ENCODE measurements at places on chromosomes 2 and 18.

GRCh38 chr2:49053156-49053555 lies 101.2 kb downstream of the FSHR start:
- no peak for DNase-seq

- DNase-seq: no peak
Observed at GRCh38 chr2:64363848-64364247, 90.1 kb upstream of the LGALSL start.

GRCh38 chr2:189579585-189580186 lies 900 bp downstream of the SLC40A1 start:
- DNase-seq: no peak

DNA sequence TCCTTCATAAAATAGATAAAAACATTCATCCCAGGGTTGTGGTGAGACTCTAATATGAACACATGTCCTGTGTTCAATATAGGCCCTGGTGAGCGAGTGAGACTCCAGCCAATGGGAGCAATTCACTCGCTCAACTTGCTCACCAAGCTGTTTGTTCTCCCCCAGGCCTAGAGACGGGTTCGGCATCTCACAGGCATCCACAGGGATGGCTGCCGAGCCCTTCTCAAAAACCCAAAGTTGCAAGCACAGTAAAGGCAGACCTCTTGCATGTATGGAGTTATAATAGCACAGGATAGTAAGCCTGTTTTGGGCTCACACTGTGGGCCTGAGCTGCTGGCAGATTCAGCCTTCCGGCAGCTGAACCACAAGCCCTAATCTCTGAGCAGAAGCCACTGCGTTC lies 15.7 kb downstream of the PARD6G start:
- no peak for DNase-seq

- peak; percentile 85 for DNase-seq
Observed at GRCh38 chr2:218368621-218369153, 12.0 kb downstream of the CATIP start.

DNA sequence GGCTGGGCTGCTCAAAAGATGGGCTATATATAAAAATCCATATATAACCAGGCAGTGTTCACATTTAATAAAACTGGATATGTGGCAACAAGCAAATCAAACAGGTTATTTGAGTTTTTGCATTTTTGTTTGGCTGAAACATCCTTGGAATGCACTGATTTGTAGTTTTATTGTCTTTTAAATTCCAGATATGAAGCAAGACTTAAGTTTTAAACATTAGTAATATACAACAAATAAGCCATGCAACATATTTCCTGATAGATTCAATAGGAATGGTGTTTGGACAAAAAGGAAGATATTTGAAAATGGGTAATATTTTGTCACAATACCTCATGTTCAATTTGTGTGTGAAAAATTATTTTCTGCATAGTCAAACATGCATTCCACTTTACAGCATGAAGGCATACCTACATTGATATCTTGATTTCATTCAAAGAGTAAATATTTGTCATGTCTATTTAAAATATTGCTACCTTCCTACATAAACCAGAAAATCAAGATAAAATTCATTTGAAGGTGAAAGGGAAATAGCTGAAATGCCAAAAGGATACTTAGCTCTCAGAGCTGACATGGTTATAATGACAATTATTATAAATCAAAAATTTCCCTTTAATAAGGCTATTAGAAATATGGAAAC lies 132.3 kb upstream of the NETO1 start:
- no peak for DNase-seq

DNA sequence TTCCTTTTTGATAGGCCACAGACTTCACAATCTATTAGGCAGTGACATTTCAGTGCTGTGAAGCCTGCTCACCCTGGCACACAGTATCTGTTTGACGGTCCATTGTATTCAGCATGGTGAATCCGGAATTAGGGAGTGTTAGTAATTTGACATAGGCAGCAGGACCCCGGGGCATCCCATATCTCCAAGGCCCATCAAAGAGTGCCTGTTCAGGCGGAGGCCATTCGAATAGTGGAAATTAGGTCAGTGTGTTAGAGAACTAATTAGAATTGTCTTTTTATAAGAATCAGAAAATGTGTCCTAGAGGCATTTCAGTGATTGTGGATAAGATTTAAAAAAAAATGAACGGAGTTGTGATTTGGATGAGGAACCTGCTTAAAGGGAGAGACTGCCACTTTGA lies 818.8 kb upstream of the SOX11 start:
- DNase-seq: no peak

DNA sequence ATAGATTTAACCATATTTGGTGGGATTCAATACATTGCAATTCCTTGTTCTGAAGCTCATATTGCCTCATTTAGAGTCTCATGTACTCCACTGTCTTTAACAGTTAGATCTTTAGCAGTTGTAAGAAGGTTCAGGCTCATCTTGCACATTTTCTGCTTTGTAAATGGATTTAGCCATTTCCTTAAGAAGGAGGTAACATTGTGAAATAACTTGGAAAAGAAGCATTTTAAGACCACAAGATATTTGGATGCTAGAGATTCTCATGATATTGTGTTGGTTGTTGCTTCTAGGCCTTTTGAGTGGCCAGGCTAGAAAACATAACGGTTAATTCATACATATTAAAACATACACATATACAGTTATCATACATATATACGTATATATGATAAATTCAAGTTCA lies 445.8 kb upstream of the NXPH2 start:
- no peak for DNase-seq

- DNase-seq: peak; percentile 88
Observed at GRCh38 chr2:239035361-239035814, 187.5 kb downstream of the TWIST2 start.

- no peak for DNase-seq
Observed at GRCh38 chr2:205754924-205755321, 72.6 kb downstream of the NRP2 start.

DNA sequence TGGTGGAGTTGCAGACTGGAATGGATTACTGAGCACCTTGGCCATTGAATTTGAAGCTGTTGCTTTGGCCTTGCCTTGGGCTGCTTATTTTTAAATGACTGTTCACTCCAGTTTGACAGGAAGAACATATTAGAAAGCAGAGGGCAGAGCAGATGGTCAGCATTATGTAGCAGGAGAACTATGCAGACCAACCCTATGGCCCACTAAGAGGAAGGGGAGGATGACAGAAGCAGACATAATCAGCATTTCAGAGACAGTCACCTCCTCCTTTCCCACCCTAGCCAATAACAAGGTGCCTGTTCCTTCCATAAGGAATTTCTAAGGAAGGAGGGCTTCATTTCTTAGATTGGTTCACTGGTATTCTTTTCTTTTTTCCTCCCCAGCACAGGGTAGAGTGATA lies 2.4 kb downstream of the CHRNA1 start:
- no peak for DNase-seq

DNA sequence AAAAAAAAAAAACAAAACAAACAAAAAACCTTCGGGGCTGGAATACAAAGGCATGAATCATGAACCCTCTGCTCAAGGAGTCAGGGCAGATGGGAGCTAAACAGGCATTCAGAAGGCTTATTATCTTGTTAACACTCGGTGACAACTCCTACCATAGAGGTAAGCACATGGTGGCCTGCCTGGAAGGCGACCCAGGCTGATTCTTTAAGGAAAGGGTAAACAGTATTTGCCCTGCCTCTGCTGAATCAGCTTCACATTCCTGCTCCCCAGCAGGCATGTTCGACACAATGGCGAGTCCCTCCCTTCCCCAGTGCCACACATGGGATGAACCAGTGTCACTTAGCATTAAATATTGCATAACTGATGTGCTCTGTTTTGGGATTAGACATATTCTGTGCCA lies 191.9 kb downstream of the ARL4C start:
- DNase-seq: no peak

DNA sequence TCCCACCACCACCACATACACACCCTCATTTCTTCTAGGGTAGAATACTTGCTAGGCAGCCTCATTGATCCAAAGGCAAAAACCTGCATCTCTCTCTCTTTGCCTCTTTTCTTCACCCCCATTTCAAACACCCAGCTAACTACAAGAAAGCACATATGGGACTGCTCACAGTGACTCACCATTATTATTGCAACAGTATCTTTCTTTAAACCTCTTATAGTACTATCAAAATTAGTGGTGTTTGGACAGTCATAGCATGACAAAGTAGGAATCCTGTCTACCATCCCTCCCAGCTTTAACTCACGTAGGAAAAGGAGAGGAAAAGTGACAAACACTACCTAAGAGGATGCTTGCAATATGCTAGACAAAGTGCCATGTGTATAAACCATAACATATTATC lies 422.5 kb upstream of the CRIM1 start:
- DNase-seq: no peak

GRCh38 chr2:15865923-15866322 lies 74.4 kb upstream of the MYCN start:
- DNase-seq: no peak

GRCh38 chr2:5093056-5093455 lies 599.1 kb upstream of the SOX11 start:
- no peak for DNase-seq

DNA sequence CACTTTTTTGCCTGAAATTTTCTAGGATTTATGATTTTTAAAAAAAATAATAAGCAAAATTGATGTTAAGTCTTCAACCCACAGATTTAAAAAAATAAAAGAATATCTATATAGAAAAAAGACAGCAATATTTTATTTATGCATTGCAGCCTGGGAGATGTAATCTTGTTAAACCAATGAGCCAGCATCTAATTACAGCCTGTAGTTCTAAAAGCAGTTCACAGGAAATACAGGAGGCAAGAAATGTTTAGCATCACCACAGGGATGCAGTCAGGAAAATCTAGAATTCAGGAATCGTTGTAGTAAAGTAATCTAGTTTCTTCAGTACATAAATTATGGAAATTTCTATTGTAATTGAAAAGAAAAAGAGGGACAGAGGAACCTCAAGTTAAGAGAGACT lies 17.2 kb downstream of the UGGT1 start:
- no peak for DNase-seq

- no peak for DNase-seq
Observed at GRCh38 chr18:32468147-32468845, 2.4 kb downstream of the GAREM1 start.

DNA sequence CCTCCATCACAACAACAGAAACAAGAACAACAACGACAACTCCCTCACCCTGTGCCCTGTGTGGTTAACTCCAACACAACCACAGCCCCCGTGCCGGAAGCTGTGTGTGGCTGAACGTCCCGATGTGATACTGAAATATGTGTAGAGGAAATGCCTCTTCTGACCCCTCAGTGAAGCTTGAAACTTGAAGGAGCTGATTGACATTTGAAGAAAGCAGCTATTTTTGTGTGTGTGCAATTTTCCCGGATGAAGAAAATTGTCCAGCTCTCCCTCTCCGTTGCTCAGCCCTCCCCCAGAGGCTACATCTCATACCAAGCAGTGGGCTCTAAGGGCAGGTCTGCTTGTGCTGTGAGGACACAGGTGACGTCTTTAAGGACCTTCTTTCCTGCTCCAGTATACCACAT lies 173.8 kb downstream of the ICOS start:
- DNase-seq: peak; percentile 77

GRCh38 chr2:49933711-49934110 lies 779.4 kb upstream of the FSHR start:
- DNase-seq: no peak

DNA sequence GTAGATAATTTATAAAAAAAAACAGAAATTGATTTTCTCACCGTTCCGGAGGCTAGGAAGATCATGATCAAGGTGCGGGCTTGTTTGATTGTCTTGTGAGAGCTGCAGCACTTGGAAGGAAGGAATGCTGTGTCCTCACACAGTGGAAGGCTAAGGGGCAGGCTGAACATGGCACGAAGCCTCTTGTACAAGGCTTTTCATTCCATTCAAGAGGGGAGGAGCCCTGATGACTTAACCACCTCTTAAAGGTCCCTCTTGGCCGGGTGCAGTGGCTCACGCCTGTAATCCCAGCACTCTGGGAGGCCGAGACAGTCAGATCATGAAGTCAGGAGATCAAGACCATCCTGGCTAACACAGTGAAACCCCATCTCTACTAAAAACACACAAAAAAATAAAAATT lies 39.2 kb downstream of the PID1 start:
- DNase-seq: no peak
